Posterior vena cava (tissue), 2 donors: ENCODE measurements at places on chromosomes 12 and 14. TPM values are rescaled to one million over a fixed set of nuclear protein-coding genes. Genes with fewer than 3 reads are reported as not detected.

DNA sequence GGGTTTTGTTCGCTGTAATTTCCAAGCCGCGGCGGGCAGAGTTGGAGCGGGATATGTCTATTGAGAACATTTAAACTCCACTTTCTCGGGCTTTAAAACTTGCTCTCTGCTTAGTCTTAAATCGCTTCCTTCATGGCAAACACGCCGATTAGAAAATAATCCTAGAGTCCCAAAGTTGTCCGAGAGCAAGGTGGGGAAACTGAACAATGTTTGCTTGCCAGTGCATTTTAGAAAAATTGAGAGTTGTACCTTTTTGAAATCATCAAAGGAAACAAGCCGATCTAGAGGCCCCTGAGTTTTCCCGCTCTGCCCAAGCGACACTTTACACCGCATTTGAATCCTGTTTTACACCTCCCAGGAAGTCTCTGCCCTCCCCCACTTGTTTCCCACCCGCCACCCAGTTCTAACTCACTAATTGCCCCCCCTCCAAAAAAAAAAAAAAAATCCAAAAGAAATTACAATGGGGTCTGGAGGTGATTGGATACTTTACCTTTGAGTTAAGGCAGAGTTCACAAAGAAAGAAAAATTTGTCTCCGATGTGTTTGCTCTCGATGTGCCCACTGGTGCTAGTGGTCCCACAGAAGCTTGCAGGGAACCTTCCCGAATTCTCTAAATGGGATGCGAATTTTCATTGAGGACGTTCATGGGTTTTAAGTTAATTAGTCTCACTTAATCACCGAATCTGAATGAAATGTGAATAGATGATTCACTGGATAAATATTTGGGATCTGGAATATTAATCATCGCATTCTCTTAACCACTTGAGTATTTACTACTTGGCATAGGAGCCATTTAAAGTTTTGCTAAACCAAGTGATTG, 2.3 kb downstream of the HMGA2 start:
- no peak for DNase-seq

OR4Q2 gene
- not detected for total RNA-seq

GRCh38 chr14:89309670-89310177, 107.3 kb downstream of the FOXN3 start:
- no peak for DNase-seq

GLIPR1L2 gene
- total RNA-seq = 0.65 TPM

DNA sequence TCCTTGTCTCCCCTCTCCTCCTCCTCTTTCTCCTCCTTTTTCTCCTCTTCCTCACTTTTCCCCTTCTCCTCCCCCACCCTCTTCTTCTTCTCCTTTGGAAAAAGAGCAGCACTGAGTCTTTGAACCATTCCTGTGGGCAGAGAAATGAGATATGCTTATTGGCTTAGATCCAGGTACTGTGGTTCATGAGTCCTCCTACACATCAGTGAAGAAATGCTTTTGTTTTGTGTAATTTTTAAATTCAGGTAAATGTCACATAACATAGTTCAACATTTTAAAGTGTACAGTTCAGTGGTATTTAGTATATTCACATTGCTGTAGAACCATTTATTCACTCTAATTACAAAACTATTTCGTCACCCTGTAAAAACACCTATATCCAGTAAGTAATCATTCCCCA, 402.1 kb downstream of the AACS start:
- DNase-seq = no peak

DNA sequence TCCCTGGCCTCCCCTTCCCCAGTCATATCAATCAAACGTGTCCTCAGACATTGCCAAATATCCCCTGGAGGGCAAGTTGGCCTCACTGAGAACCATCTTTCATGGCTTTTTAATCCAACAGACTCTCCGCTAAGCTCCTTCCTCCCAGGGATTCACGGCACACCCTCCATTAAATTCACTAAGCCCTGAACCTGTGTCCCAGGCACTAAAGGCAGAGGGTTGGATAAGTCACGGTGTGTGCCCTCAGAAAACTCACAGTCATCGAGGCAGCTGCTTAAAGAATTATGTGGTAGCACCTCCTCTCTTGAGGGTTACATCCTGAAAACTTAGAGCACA, 167.1 kb downstream of the PIWIL1 start:
- no peak for DNase-seq

DNA sequence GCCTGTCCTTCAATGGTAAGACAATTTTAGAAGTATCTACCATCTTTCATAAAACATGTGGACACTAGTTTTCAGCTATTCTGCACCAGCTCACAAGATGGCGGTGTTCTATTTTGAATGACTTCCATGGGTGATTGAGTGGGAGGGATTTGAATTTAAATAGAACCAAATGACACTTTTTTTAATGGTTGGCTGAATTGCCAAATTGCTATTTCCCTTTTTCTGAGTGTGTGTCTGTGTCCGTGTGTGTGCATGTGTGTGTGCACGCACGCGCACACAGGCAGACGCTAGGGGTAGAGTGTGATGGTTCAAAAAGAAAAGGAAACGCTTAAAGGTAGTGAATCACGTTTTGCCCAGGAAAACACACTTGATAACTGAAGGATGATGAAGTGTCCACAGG, 362.6 kb downstream of the DAD1 start:
- no peak for DNase-seq

DNA sequence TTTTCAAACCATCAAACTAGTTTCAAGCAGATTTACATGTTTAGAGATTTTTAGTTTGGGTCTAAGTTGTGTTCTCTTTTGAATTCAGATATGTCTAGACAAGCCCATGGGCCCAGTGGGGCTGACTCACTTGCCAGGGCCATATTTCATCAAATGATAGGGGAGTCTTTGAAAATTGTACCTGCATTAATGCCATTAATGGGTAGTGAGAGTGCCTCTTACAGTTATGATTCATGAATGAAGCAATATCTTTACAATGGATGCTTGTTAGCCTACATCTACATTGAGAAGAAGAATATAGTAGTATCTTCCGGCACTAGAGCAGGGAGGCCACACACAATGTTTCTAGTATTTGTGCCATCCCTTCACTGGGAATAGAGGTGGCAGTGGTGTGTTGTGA, 174.2 kb upstream of the E2F7 start:
- no peak for DNase-seq

RD3L gene
- total RNA-seq = not detected

ADCY6 gene
- total RNA-seq = 39.2 TPM

- no peak for DNase-seq
Measured at GRCh38 chr14:95526483-95527386, 8.1 kb upstream of the GLRX5 start.

GRCh38 chr12:49923035-49923644, 19.4 kb upstream of the FAIM2 start:
- peak; percentile 87 for DNase-seq

DNA sequence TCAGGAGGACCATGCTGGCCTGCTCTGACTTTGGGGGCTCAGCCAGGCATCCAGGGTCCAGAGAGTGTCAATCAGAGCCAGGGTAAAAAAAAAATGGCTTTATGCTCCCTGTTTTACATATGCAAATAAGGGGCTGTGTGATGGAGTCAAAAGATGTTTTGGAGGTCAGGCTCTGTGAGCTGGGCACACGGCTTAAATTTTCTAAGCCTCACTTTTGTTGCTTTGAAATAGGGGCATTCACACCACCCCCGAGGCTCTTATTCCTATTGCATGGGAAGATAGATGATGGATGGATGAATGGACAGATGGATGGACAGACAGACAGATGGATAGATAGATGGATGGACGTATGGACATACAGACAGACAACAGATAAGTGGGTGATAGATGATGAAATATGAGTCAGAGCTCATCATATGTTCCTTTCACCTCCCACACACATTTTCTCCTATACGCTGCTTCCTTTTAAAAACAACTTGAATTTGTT, 42.7 kb downstream of the RIN3 start:
- no peak for DNase-seq

- DNase-seq = no peak
Measured at GRCh38 chr14:64971943-64972791, at the start of gene RAB15. Gene RAB15, minus strand, starts transcription at chr14:64972336. Its CDS starts 260 bp downstream, at chr14:64972076.

DNA sequence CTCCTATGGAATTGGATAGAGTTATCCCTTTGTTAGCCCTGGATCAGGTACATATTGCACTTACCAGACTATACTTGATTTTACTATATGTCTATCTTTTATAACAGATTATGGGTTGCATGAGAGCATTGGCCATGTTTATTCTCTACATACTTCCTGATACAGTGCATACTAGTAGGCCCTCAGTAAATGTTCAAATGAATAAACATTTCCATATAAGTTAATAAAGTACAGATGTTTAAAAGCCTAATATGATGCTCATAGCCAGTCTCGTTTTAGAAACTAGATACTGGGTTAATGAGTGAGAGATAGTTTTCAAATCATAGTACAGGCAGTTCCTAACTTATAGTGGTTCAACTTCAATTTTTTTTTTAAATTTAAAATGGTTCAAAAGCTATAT, 39.5 kb upstream of the TOMM20L start:
- DNase-seq = no peak

- DNase-seq = no peak
Measured at GRCh38 chr12:25585021-25585523, 32.0 kb upstream of the LMNTD1 start.

ASIC1 gene
- 2.5 TPM for total RNA-seq

DNA sequence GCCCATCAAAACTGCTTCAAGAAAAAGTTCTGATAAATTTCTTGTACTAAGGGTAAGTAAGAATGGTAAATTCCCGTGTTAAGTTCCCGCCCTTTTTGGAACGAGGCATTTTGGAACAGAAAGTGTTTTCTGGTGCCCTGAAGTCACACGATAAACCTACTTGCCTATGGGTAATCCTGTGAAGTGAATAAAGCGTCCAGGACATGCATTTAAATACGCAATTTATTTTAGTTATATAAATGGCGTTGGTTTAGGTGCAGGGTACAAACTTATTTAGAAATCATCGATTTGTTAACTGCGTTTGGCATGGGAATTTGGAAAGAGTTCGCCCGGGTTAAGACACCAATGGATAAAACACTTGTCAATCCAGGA, 715 bp upstream of the RAP1B start:
- no peak for DNase-seq

DNA sequence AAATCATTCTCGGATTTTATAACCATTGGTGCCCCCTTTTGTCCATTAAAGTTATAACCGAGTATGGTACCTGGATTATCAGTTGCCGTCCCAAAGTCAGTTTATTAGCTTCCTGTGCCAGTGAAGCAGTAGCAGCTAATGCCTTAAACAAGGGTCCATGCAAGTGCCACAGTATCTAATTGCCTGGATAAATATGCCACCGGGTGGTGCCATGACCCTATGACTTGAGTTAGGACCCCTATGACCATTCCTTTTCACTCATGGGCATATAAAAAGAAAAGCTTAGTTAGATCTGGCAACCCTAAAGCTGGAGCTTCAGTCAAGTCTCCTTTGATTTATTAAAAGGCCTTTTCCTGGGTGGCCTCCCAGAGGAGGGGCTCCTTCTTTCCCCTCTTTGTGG, 1314.6 kb downstream of the TMEM121 start:
- no peak for DNase-seq

NANOG gene
- 0.56 TPM for total RNA-seq

DNA sequence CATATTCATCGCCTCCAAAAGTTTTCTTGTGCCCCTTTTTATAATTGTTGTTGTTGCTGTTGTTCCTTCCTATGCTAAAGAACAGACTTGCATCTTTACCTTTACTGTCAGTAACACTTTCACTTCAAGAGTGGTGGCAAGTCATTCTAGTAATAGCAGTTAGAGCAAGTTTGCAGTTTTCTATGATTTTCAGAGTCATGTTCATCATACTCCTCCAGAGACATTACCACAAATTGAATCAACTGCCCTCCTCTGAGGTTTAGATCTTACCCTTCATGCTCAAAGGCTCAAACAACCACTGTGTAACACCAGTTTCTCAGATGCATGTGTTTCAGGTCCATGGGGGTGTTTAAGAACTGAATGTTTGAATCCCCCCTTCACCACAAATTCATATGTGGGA, 763.4 kb downstream of the LRFN5 start:
- DNase-seq = no peak

DNA sequence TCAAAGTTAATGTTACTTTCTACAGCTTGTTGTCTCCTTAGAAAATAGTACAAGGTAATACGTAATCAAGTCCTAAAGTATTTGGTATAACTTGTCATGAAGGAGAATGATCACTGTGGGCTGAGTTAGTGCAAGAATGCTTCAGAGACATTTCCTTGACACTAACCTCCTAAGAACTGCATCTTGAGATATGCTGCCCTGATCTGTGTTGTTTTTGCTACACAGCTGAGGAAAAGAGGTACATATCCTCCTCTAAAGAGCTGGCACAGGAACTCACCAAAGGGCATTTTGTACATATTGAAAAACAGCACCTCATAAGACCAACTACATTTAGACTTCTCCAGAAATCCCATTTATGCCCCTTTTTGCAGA, 28.7 kb downstream of the RAP1B start:
- no peak for DNase-seq

PLCZ1 gene
- total RNA-seq = not detected

CD69 gene
- total RNA-seq = 5.1 TPM

ENDOU gene
- 1.7 TPM for total RNA-seq

- no peak for DNase-seq
Measured at GRCh38 chr12:113823016-113823415, 143.1 kb downstream of the RBM19 start.

- no peak for DNase-seq
Measured at GRCh38 chr14:88559852-88560251, 3.0 kb upstream of the ZC3H14 start.

- no peak for DNase-seq
Measured at GRCh38 chr12:16034136-16034817, 123.1 kb downstream of the DERA start.

DNA sequence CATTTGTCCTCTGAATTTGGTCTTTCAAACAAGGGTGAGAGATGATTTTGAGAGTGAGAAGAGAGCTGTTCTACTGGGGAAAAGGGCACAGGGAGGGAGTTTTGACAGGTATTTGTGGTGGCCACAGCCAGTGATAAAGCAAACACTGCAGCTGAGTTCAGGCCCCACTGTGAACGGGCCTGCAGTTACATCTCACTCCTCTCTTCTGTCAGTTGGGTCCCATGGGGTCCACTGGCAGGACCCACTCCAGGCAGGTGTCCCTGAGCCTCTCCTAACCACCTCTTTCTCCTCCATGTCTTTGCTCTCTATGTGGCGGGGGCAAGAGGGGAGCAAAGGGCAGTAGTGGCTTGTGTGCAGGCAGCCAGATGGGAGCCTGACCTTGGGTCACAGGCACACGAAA, 294.8 kb downstream of the APAF1 start:
- DNase-seq = no peak

DNA sequence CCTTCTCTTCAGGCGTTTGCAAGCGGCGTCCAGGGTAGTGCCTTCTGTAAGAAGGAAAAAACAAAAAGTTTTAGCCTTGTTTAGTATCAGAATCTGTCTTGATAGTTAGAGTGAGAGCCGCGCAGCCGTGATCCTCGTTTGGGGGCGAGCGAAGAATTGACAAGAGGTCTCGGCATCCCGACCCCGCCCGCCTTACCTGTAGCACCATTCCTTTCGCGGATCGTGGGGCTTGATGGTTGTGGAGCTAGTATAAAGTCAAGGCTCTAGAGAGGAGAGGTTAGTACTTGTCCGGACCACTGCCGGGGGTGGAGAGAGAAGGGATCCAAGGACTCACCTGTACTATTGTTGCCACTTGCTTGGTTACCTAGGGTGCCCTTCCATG, 494 bp downstream of the TMTC3 start:
- peak; percentile 83 for DNase-seq

KCNMB4 gene
- total RNA-seq = 1.8 TPM

MUCL1 gene
- not detected for total RNA-seq

GRCh38 chr12:71410844-71411243, 28.8 kb upstream of the LGR5 start:
- no peak for DNase-seq

POLE2 gene
- total RNA-seq = 4.1 TPM

CDKN1B gene
- 33.1 TPM for total RNA-seq

- peak; percentile 91 for DNase-seq
Measured at GRCh38 chr14:101705733-101706508, 55.6 kb upstream of the PPP2R5C start.

VDR gene
- total RNA-seq = 10.2 TPM
